ENCODE measurements at places on chromosomes 2 and 18. TPM values are rescaled to one million over a fixed set of nuclear protein-coding genes. Genes with fewer than 3 reads are reported as not detected.

The DOK6 gene
- polyA plus RNA-seq = not detected

The UGT1A3 gene
- not detected for polyA plus RNA-seq

The RAB10 gene
- polyA plus RNA-seq = 21.7 TPM

The FOXD4L1 gene
- 0.12 TPM for polyA plus RNA-seq

The METAP1D gene
- 7.8 TPM for polyA plus RNA-seq

The MC5R gene
- not detected for polyA plus RNA-seq

The CAVIN2 gene
- polyA plus RNA-seq = 0.92 TPM

The DLX1 gene
- polyA plus RNA-seq = not detected

The CYTIP gene
- polyA plus RNA-seq = 73.0 TPM

The CNDP1 gene
- 0.12 TPM for polyA plus RNA-seq

The FAM117B gene
- 14.1 TPM for polyA plus RNA-seq

The VIT gene
- not detected for polyA plus RNA-seq

The RAX gene
- not detected for polyA plus RNA-seq

The HMSD gene
- 0.04 TPM for polyA plus RNA-seq

The ABCB11 gene
- polyA plus RNA-seq = not detected

The CACNB4 gene
- polyA plus RNA-seq = 0.12 TPM

The CCL20 gene
- polyA plus RNA-seq = 0.31 TPM

The MALT1 gene
- polyA plus RNA-seq = 55.2 TPM

The FEV gene
- polyA plus RNA-seq = not detected

The NFU1 gene
- 19.2 TPM for polyA plus RNA-seq

The APCDD1 gene
- polyA plus RNA-seq = 0.79 TPM

The SLC5A7 gene
- polyA plus RNA-seq = not detected

The ABCG5 gene
- not detected for polyA plus RNA-seq

The TMEM127 gene
- polyA plus RNA-seq = 21.5 TPM

The SULT1C4 gene
- not detected for polyA plus RNA-seq

The GREB1L gene
- polyA plus RNA-seq = not detected

The SERPINB5 gene
- not detected for polyA plus RNA-seq

The KIF1A gene
- not detected for polyA plus RNA-seq

The SLC35F6 gene
- 7.7 TPM for polyA plus RNA-seq

The TEX44 gene
- polyA plus RNA-seq = not detected

The NGEF gene
- not detected for polyA plus RNA-seq

The GNLY gene
- 18.1 TPM for polyA plus RNA-seq

The SF3B6 gene
- polyA plus RNA-seq = 48.4 TPM

The GTF2A1L gene
- polyA plus RNA-seq = not detected

The YPEL5 gene
- polyA plus RNA-seq = 426 TPM

The OXER1 gene
- polyA plus RNA-seq = 3.2 TPM

The TWIST2 gene
- polyA plus RNA-seq = 0.07 TPM

The FBLN7 gene
- 0.46 TPM for polyA plus RNA-seq

The CCDC138 gene
- polyA plus RNA-seq = 3.3 TPM

The POTEC gene
- polyA plus RNA-seq = not detected

The GPR17 gene
- polyA plus RNA-seq = 0.06 TPM

The NIF3L1 gene
- polyA plus RNA-seq = 13.5 TPM

The CRYGD gene
- polyA plus RNA-seq = not detected

The HOXD9 gene
- not detected for polyA plus RNA-seq

The VWA3B gene
- polyA plus RNA-seq = not detected

The LGALSL gene
- 0.40 TPM for polyA plus RNA-seq

The SLC9A2 gene
- polyA plus RNA-seq = not detected

The TGFA gene
- polyA plus RNA-seq = 0.04 TPM

The WDPCP gene
- 5.6 TPM for polyA plus RNA-seq

The TMEM185B gene
- 36.4 TPM for polyA plus RNA-seq

The CROCC2 gene
- not detected for polyA plus RNA-seq
